CD4-positive, alpha-beta T cell (primary cell): ENCODE measurements at places on chromosomes 11 and 22. TPM values are rescaled to one million over a fixed set of nuclear protein-coding genes. Genes with fewer than 3 reads are reported as not detected.

Gene GP1BB
- 0.22 TPM for total RNA-seq

Gene CABP4
- 7.5 TPM for total RNA-seq

DNA sequence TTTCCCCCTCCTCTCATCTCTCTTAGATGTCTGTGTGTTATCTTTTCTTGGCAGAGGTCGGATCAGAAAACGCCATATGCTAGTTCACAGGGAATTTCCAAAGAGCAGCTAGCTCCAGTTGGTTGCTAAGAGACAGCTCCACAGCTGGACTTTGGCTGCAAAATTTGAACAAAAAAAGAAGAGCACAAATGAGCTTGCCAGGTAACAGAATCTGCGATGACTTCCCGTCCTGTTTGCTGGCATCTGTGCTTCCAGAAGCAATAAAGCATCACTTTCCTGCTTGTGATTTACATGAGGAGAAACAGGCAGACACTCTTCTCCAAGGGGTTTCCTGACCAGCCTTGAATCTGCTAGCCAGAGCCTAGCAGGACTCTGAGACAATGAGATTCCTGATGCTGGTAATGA lies 596.0 kb upstream of the B3GAT1 start:
- DNase-seq, result no peak

Gene KRTAP5-4
- total RNA-seq, result not detected

GRCh38 chr11:80118073-80118472 lies 677.2 kb upstream of the TENM4 start:
- no peak for DNase-seq

DNA sequence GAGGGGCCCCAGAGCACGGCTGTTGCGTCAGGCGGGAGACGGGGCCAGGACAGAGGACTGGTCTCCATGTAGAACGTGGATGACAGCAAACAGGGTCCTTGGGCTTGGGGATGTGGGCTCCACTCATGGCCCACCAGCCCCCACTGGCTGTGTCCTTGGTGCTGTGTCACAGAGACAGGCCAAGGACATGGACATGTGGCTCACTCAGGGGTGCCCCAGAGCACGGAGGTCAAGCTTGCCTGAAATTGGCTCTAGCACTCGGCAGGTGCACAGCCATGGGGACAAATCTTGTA lies 14.4 kb downstream of the FADS2 start:
- DNase-seq, result no peak

Gene OR4A16
- total RNA-seq, result not detected

DNA sequence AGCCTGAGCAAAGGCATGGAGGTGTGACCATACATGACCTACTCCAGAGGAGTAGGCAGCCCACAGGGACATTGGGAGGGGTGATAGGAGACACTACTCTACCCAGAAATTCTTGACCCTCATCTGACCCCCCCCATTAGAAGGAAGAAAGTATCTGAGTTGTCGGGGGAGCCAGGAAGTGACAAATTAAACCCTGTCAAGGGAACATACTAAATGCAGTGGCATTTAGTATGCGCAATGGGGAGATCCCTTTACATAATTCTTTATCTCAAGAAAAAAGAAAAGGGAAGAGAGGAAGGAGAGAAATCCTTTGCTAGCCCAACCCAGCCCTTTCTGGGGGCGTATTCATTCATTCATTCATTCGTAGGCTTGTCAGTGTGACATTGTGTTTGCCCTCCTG lies 58.8 kb downstream of the NAV2 start:
- DNase-seq, result no peak

- DNase-seq, result no peak
Measured at GRCh38 chr11:8408151-8408941, 144.7 kb upstream of the LMO1 start.

DNA sequence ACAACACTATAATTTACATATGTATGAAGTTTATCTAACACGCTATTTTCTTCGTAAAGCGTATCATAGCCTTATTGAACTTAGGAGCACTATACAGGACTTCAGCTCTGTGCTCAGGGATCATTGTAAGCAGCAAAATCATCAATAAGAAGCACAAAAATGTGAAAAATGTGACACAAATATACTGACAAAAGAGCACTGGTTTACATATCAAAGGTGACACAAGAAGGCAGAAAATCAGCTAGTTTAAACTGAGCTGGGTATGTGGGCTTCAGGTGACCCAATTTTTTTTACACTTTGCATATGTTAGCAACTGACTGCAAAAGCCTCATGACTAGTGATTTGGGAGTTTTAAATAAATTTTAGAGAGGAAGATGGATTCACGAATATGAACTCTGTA lies 215.2 kb upstream of the CHORDC1 start:
- no peak for DNase-seq

DNA sequence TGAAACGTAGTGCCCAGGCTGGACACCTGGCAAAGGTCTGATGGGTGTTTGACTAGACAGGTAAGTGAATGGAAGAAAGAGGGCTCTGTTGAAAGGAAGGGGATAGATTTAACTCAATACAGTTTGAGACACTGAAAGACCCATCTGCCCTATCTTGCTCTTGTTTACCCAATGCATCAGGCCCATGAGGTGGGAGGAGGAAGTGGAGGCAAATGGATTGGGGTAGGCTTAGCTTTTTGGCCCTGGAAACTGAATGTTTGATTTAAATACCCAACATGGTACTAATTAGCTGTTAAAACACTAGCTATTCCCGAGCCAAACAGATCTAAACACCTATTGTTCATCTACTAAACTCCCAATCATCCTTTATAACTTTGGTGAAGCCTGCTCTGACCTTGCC lies 3.5 kb upstream of the UVRAG start:
- no peak for DNase-seq

GRCh38 chr22:49663311-49663711 lies 164.4 kb downstream of the BRD1 start:
- DNase-seq, result no peak

Gene HIRA
- total RNA-seq, result 15.5 TPM

GRCh38 chr11:88036701-88037100 lies 138.5 kb downstream of the RAB38 start:
- no peak for DNase-seq

GRCh38 chr11:1832211-1832919 lies 2.4 kb upstream of the SYT8 start:
- peak; percentile 84 for DNase-seq

- no peak for DNase-seq
Measured at GRCh38 chr11:8243458-8243857, 20.2 kb downstream of the LMO1 start.

GRCh38 chr11:70885281-70886231 lies 366.8 kb downstream of the SHANK2 start:
- no peak for DNase-seq

- DNase-seq, result no peak
Measured at GRCh38 chr11:34314176-34314575, 43.6 kb downstream of the ABTB2 start.

Gene C11orf97
- total RNA-seq, result not detected

Gene OR10D3
- not detected for total RNA-seq

Gene PRR33
- not detected for total RNA-seq

- no peak for DNase-seq
Measured at GRCh38 chr11:64876229-64876750, 2.1 kb downstream of the EHD1 start.

DNA sequence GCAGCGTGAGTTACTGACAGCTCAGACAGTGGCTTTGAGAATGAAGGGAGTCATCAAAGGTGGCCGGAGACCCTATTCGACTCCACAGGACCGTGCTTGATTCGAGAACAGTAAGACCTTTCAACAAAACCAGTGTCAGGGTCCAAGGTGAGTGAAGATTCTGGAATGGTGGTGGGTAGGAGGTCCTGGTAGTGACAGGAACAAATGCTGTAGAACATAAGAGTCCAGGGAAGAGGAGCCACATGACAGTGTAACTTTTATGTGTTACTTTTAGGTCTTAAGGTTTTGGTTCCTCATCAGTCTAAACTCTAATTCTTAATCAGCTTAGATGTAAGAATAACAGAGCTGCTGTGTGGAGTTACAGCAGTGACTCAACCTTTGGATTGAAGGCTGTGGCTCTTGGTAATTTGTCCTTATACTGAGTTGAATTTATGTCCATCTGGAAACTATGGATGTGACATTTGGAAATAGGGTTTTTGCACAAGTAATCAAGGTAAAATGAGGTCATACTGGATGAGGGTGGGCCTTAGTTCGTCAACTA lies 1.8 kb downstream of the TBC1D22A start:
- no peak for DNase-seq

DNA sequence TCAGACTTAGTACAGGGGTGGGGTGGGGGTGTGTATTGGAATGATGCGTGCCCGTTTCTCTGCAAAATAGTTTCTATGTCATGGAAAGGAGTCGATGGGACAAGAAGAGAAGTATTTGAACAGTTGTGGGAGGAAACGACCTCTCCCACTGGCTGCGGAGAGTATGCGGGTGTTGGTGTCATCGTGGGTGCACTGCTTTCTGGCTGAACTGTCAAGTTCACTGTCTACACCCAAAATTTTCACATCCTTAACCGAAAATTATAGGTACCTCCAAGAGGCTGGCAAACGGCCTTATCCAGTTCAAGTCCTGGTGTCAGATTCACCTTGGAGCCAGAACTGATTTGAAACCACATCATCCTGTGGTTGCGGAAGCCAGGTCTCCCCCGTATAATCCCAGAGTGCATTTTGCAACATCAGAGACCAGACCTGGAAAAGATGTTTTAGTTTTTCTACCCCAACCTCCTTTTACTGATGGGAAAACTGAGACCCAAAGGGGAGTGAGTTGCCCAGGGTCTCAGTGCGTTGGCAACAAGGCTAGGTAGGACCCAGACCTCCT lies 497 bp upstream of the SSRP1 start:
- DNase-seq, result peak; percentile 11

DNA sequence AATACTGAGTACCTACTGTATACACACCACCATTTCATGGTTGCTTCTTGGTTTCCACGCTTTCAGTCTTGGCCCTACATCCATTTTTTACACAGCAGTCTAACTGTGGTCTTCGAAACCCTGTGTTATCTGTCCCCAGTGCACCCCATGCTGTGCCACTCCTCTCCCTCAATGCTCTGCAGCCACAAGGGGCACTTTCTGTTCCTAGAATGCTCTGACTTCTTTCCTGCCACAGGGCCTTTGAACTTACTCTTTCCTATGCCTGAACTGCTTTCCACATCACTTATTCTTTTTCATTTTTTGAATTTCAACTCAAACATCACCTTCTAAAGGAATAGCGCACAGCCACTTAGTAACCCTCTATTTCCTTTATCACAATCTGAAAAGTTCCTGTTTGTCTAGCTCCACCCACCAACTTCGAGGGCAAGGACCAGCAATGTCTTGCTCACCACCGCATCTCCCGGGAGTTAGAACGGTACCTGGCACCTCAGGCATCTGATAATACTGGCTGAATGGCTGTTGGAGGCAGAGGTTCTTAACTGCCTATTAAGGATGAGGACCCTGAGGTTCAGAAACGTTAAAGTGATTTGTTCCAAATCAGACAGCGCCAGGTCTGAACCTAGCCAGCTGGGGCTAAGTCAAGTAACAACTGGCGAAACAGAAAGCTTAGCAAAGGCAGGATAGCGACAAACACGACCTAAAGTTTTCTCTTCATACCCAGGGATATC lies 568 bp downstream of the ALG8 start:
- peak; percentile 10 for DNase-seq

Gene TRPM5
- 1.3 TPM for total RNA-seq

Gene CCDC87
- total RNA-seq, result 0.22 TPM

DNA sequence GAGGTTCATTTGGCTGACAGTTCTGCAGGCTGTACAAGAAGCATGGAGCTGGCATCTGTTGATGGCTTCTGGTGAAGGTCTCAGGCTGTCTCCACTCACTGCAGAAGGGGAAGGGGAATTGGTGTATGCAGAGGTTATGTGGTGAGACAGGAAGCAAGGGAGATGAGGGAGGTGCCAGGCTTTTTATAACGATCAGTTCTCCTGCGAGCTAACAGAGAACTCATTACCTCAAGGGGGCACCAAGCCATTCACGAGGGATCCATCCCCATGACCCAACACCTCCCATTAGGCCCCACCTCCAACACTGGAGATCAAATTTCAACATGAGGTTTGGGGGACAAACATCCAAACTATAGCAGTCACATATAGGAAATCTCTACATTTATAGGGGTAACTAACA lies 38.7 kb upstream of the E2F8 start:
- DNase-seq, result peak; percentile 30

Gene OR5B3
- not detected for total RNA-seq

Gene FDXACB1
- total RNA-seq, result 3.9 TPM

DNA sequence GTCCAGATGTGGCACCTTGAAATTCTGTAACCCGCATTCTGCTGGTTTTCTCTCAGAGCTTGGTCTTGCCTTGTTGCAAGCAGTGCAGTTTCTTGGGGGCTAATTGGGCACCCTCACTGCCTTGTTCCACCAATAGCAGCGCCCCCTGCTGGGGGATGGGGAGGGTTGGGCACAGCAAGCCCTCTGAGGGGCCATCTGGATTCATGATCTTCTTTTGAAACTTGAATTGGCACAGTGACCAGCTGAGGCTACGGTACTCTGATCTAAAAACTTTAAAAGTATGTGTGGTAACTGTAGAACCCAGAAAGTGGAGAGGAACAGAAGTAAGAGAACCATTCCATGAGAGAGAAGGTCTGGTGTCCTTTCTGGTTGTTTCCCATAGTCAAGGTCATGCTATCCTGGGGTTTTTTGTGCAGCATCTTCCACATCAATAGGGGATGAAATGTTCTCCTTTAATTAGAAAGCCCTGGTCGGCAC lies 64.2 kb downstream of the MED15 start:
- peak; percentile 48 for DNase-seq

GRCh38 chr11:44773351-44773965 lies 46.7 kb downstream of the TSPAN18 start:
- no peak for DNase-seq

Gene ZDHHC24
- total RNA-seq, result 18.4 TPM

DNA sequence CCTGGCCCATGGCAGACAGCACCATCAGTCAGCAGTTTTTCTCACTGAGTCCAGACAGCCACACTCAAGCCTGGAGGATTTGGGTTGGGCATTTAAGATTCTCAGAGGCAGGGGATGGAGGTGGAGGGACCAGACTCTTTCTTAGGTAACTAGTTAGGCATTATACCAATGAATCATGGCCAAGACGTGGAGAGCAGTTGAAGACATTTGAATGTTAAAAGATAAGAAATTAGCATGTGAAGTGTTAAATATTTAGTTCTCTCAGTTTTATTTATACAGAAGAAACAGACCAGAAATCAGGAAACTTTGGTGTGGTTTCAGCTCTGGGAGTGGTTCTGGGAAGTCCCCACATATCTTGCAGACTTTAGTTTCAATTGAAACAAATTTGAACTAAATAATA lies 9.9 kb downstream of the GTF2H1 start:
- DNase-seq, result no peak

Gene OSBP2
- 1.2 TPM for total RNA-seq
